ENCODE measurements at places on chromosomes 5 and 9. TPM values are rescaled to one million over a fixed set of nuclear protein-coding genes. Genes with fewer than 3 reads are reported as not detected.
A peak's percentile ranks its signal among the peaks of the same experiment; 100 is the strongest.

DNA sequence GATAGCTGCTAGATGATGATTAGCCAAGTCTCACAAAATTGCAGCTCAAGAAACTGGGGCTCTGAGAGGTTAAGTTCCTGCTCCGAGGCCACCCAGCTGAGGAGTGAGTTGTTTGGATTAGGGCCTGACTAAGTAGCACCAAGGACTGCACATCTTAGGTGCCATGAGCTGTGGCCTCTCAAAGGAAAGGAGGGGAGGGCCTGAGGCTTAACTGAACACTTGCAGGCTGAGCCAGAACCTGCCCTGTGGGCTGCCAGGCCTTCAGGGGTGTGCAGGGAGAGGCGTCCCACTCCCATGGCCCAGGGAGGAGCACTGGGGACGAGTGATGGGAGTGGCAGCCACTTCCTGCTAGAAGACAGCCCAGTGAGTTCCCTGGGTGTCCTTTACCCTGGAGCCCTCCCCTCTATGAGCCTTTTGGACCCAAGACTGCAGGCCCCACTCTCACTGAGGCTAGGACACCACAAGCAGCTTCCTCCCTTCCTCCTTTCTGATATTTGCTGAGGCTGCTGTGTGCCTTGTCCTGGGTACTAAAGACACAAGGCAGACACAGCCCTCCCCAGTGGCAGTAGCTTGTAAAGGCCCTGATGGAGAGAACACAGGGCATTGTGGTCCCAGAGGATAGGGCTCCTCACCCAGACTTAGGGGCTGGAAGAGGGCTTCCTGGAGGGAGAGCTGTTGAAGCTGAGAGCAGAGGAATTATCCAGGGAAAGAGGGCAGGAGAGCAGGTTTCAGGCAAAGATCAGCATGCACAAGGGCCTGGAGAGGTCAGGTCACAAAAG, 22.1 kb downstream of the LMX1B start:
- DNase-seq, result no peak

DNA sequence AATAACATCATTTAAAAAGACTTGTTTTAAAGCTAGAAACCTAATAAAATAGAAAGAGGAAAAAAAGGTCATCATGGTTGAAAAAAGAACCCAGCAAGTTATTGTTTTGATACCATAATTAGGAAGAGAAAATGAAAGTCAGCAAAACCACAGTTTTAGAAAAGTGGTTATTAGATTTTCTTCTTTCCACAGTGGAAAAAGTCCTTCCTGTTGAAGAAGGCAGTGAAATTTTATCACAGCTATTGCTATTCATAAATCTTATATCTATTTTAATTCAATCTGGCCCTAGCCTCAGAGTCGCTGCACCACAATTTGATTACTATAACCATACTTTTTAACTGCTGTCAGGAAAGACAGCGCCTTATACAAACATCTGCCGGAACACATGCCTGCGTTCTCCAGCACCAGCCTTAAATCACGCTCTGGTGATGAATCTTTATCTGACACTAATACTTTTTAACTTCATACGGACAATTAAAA, 60.3 kb downstream of the MAPKAP1 start:
- DNase-seq, result no peak

DNA sequence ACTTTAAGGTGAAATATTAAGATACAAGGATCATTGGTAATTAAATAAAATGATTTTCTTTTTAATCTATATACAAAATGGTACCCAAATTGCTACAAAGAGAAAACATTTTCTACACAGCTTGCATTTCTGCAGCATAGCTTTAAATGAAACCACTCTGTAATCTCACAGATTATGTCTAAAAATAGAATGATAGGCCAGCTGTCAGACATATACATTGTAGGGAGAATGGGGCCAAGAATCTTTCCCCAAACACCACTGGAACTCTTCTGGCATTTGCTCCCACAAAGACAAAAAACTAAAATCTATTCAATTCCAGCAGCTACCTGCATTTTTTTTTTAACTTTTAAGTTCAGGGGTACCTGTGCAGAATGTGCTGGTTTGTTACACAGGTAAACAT, 124.1 kb upstream of the NR5A1 start:
- peak; percentile 15 for DNase-seq

- DNase-seq, result no peak
Measured at GRCh38 chr5:153780876-153781705, 257.6 kb downstream of the FAM114A2 start.

GRCh38 chr9:92964607-92965060, 17.3 kb downstream of the FGD3 start:
- no peak for DNase-seq

- DNase-seq, result no peak
Measured at GRCh38 chr5:3853362-3853761, 257.7 kb downstream of the IRX1 start.

GRCh38 chr5:69090158-69090557, 3.7 kb upstream of the SLC30A5 start:
- DNase-seq, result no peak

The ZBTB5 gene
- total RNA-seq, result 16.4 TPM

The RBM27 gene
- 34.9 TPM for total RNA-seq

The PCDHB15 gene
- total RNA-seq, result 3.6 TPM

The MYMK gene
- 0.89 TPM for total RNA-seq
